ENCODE measurements at places on chromosomes 1 and 21. TPM values are rescaled to one million over a fixed set of nuclear protein-coding genes. Genes with fewer than 3 reads are reported as not detected.

Gene TMCO4
- polyA plus RNA-seq = 12.3 TPM

DNA sequence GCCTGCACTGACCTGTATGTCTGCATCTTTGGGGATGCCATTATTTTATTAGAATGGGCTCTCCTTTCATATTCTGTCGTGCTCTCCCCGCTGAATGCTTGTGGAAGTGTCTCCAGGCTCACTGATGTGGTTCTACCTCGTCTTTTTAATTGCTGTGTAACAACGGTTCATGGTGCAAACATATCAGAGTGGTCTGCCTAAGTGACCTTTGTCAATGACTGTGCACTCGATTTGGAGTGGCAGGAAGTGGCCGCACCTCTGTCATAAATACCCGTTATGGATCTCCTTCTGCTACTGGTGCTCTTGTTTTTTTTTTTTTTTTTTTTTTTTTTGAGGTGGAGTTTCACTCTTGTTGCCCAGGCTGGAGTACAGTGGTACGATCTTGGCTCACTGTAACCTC, 38.3 kb downstream of the SPSB1 start:
- peaks cover 15% of the 10 kb centered on the region for H3K4me1 ChIP-seq
- no peak for DNase-seq
- no peaks in the 10 kb centered on the region for H3K36me3 ChIP-seq
- no peak overlapping the region for H3K4me3 ChIP-seq

GRCh38 chr21:42855937-42856335, 23.4 kb downstream of the WDR4 start:
- H3K4me3 ChIP-seq = no peak overlapping the region
- DNase-seq = no peak
- H3K4me1 ChIP-seq = no peaks in the 10 kb centered on the region
- peaks cover 21% of the 10 kb centered on the region for H3K36me3 ChIP-seq
- H3K27ac ChIP-seq = no peak overlapping the region

GRCh38 chr1:11576109-11576875, 77.9 kb downstream of the FBXO2 start:
- no peak overlapping the region for H3K4me3 ChIP-seq
- H3K27ac ChIP-seq = no peak overlapping the region
- H3K27me3 ChIP-seq = peaks cover 33% of the 10 kb centered on the region
- no peaks in the 10 kb centered on the region for H3K4me1 ChIP-seq
- H3K36me3 ChIP-seq = no peaks in the 10 kb centered on the region

All from naive B cell (primary cell).